ENCODE measurements at places on chromosomes 11 and 22.

GRCh38 chr11:31806928-31807798 is 4.0 kb downstream of the PAX6 start:
- DNase-seq = no peak

DNA sequence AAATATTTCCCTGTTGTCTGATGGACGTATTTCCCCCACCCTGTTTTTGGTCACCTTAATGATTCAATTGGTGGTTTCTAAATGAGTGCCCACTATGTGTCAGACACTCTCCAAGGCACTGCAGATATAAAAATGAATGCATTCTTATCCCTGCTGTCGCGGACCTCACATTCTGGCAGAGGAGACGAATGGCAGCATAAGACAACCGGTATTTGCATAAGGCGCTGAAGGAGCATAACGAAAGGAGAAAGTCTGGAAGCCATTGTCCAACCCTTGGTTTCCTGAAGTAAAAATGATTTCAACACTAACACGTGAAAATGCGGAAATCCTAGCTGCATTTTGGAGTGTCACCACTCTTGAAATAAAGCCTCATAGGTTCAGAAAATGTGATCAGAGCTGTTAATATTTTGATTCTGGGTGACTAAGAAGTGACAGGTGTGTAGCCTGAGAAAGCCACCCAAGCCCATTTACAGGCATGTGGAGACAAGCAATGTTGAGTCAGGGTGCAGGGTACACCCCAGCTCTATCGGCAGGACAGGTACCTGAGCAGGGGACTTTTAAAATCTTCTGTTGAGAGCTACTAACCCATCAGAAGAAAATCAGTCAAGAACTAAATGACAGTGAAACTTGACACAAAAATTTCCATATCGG is 10.1 kb upstream of the GAB2 start:
- no peak for DNase-seq

- no peak for DNase-seq
These were observed 1.4 kb downstream of the NAV2 start for GRCh38 chr11:19714022-19714386.

DNA sequence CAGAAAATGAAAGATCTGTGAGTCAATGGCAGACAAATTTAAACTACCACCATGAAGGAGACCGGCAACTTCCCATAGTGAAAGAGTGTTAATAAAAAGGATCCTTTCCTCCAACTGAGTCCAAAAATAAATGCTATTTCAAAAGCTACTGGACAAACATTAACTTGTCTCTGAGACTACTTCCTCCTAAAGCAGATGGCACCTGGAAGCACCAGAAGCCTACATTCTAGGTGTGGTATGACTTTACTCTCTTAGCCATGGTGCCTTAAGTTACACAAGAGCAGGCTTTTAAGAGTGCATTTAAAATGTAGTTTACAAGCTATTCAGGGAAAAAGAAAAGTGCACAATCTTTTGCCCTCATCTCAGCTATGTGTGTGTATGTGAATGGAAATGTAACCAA is 2.5 kb downstream of the ARHGAP32 start:
- no peak for DNase-seq

DNA sequence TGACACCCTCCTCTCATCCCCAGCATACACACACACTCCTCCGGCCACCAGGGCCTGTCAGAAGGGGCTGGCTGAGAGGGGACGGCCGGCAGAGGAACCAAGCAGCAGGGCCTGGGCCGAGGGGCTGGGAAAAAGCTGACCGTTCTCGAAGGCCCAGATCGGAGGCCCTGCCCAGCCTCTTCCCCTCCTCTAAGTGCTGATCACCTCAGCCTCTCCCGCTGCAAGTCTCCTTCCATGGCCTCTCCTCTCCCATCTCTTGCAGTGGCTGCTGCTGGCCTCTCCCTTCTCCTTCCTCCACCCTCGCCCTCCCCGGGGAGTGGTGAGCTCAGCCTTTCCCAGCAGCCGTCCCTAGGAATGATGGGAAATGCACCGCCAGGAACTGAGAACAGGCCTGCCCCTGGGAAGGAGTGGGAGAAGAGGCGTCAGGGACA is 39.6 kb downstream of the ARRB1 start:
- DNase-seq = peak; percentile 84

- no peak for DNase-seq
These were observed 7.0 kb downstream of the SERPING1 start for GRCh38 chr11:57604296-57605027.

GRCh38 chr11:75214843-75215242 is 25.7 kb upstream of the TPBGL start:
- no peak for DNase-seq
